Hepatocyte (in vitro differentiated cells): ENCODE measurements at places on chromosomes 6 and 20. TPM values are rescaled to one million over a fixed set of nuclear protein-coding genes. Genes with fewer than 3 reads are reported as not detected.

GRCh38 chr20:39338469-39339376 is 376.6 kb downstream of the DHX35 start:
- DNase-seq = peak; percentile 8

- no peak for DNase-seq
Measured at GRCh38 chr20:2741881-2742280, 49.3 kb downstream of the EBF4 start.

DNA sequence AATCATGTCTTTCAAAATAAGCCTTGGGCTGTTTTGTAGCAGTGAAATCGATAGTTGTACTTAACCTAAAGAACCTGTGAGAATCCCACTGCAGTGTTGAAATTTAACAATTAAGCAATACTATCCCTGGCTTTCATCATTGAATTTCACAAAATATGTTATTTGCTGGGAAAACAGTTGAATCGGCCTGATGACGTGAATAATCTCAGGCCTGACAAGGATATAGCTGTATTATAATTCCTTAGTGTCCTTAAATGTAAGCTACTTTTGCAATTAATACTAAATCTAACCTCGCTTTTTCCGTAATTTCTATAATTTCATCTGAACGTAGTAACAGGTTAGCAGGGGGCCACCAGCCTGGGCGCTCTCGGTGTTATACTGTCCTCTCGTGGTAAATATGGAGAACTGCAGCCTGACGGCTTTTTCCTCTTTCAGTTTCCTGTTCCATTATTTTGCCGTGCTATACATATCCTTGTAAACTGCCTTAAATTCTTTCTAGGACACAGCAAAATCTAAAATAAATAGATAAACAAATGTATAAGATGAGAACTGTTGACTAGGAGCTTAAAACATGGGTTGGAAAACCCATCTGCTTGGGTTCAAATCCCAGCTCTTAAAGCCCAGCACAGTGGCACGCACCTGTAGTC is 24.0 kb downstream of the MTFR2 start:
- peak; percentile 65 for DNase-seq

DNA sequence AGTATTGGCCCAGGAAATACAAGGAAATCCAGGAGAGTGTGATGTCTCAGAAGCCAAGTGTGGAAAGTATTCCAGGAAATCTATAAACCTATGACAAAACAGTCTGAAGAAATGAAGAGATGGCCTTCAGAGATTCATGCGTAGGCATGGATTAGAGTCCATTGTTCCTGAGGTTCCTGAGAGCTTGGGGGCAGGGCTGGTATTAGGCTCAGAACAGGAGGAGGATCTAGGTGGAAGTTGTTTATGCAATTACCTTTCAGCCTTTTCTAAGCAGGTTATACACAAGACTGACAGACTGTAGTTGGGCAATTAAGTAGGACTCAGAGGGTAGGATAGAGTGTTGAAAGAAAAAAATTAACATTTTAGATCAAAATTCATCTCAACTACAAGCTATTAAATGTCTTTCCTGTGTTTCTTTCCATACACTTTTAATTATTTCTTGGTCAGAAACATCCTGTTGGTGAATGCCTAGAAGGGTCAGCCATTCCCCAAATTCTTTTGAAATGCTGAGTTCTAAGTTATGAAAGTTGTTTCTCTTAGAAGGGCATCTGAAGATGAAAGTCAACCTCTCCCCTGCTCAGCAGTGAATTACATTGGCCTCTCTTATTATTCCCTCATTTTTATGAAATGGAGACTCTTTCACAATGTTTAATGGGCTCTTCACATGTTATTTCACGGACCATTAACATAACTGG is 201.2 kb upstream of the MYLIP start:
- no peak for DNase-seq

Gene HDDC2
- total RNA-seq = 70.6 and 79.8 TPM in 2 replicates

Gene LIME1
- 6.6 and 11.7 TPM in 2 replicates for total RNA-seq

Gene PACSIN1
- 0.37 TPM in 1 of 2 replicates, not detected in the other for total RNA-seq

GRCh38 chr6:72535124-72535523 is 86.7 kb upstream of the KCNQ5 start:
- no peak for DNase-seq

Gene TNXB
- total RNA-seq = 11.6 and 22.0 TPM in 2 replicates
